ENCODE measurements at places on chromosomes 16 and 17.

DNA sequence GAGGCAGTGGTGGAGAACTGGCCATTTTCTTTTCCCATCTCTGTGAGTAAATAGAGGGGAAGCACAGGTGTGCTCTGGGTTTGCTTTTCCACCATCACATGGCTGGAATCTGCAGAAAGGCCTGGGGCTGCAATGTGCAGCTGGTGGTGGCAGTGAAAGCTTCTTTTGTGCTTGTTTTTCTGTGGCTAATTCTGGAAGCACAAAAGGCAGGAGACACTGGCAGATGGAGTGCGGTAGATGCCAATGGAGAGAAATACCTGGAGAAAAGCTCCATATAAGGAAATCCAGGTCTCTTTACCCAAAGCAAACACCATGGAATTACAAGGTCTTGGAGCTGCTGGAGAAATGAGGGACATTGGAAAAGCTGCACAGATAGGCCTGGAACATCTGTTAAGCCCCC is 146.9 kb downstream of the HAPSTR1 start:
- DNase-seq: no peak

DNA sequence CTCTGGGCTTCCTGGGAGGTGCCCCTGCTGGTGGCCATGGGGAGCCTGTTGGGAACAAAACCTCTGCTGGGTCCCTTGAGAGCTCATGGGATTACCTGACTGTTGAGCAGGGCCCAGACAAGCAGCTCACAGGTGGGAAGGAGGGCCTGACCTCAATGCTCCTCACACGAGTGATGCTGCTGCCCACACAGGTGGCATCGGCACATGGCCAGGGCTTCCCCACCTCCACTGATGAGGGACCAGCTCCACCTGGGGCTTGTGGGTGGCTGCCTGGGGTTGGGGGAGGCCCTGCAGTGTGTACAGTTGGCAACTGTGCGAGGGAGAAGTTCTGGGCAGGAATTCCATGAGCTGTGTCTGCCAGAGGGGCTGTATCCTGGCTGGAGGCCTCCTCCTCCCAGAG is 87.8 kb upstream of the NLRP1 start:
- no peak for DNase-seq

- DNase-seq: no peak
These were observed 16.5 kb upstream of the EEF2K start for GRCh38 chr16:22189473-22190080.

GRCh38 chr17:80323982-80324381 is 63.3 kb downstream of the RNF213 start:
- DNase-seq: no peak

DNA sequence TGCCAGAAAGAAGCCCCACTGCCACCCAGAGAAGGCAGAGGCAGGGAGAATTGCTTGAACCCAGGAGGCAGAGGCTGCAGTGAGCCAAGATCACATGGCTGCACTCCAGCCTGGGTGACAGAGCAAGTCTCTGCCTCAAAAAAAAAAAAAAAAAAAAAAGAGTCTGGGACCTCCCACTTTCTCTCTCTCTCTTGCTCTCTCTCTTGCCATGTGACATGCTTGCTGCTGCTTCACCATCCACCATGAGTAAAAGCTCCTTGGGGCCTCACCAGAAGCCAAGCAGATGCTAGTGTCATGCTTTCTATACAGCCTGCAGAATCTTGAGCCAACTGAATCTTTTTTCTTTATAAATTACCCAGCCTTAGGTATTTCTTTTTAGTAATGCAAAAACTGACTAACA is 21.5 kb upstream of the SRSF1 start:
- no peak for DNase-seq

DNA sequence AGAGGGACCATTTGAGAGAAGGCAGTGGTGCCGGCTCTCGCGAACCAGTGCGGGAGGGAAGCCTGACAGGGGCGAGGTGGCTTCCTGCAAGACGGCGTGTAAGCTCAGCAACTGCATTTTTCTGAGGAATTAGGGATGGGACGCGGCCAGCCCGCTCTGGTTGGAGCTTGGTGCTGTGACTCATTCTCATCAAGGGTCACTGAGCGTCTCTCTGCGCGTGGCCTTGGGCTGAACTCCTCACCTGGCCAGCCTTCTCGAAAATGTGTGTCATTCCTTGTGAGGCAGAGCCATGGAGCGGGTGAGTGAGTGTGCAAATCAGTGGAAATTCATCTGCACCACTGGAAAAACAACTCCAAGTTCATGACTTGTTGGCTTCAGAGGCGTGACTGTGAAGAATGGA is 52.8 kb downstream of the NTN1 start:
- no peak for DNase-seq

DNA sequence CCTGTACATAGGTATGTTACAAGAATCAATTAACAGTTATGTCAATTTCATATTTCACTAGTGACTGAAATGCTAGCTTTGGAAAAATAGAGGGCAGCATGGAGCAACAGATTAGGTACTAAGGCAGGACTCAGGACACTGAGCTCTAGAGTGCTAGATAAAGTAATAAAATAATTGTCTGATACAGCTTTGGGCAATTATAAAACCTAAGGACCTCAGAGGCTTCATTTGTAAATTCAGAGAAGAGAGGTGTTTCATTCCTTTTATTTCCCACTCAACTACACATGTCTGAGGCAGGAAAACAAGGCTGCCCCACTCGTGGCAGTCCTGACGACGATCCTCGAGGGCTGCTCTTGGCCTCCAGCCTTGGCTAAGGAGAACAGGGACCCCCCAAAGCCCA is 81.5 kb downstream of the CA4 start:
- no peak for DNase-seq

GRCh38 chr17:61584866-61585265 is 6.2 kb downstream of the NACA2 start:
- no peak for DNase-seq

- DNase-seq: no peak
These were observed 580.2 kb downstream of the KCNJ18 start for GRCh38 chr17:22272363-22273146.

DNA sequence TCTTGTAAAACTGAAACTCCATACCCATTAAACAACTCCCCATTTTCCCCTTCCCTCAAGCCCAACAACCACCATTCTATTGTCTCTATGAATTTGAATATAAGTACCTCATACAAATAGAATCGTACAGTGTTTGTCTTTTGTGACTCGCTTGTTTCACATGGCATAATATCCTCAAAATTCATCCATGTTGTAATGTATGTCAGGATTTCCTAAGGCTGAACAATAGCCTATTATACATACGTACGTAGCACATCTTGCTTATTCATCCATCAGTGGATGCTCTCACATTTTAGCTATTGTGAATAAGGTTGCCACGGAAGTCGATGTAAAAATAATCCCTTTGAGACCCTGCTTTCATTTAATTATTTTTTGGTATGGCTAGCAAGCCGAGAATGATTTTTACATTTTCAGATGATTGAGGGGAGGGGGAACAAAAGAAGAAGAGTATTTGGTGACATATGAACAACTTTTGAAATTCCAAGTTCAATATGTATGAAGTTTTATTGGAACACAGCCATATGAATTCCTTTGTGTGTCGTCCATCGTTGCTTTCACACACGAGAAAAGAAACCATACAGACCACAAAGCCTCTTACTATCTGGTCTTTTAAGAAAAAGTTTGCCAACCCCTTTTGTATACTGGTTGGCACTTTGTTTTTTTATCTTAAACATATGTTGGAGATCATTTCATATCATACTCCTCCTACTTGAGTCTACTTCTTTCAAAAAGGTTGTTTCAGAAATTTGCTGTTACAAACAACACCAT is 371.2 kb downstream of the NPIPA8 start:
- no peak for DNase-seq

DNA sequence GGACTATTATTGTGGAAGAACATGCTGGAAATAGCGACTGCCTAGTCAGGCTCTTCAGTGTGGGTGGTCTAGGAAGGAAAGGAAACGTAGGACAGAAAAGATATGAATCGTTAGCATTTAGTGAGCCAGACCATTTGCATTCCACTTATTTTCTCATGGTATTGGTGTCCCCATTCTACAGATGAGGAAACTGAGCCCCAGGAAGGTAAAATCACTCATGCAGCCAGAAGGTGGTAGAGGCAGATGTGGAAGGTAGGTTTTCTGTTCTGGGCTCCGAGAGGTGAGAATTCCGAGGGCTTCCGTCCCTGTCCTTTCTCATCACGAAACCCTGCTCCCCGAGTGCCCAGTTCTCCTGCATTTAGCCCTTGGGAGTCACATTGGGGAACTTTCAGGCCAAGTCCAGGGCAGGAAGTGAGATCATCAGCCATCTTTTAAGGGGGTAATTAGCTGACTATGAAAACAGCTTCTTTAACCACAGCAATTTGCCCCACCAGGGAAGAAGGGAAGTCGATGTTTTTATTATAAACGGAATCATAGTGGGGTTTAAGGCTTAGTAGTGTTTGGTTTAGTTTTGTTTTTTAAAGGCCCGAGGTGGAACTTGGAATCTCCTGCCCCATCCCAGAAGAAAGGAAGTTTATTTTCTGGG is 110.7 kb upstream of the IRX3 start:
- DNase-seq: no peak

DNA sequence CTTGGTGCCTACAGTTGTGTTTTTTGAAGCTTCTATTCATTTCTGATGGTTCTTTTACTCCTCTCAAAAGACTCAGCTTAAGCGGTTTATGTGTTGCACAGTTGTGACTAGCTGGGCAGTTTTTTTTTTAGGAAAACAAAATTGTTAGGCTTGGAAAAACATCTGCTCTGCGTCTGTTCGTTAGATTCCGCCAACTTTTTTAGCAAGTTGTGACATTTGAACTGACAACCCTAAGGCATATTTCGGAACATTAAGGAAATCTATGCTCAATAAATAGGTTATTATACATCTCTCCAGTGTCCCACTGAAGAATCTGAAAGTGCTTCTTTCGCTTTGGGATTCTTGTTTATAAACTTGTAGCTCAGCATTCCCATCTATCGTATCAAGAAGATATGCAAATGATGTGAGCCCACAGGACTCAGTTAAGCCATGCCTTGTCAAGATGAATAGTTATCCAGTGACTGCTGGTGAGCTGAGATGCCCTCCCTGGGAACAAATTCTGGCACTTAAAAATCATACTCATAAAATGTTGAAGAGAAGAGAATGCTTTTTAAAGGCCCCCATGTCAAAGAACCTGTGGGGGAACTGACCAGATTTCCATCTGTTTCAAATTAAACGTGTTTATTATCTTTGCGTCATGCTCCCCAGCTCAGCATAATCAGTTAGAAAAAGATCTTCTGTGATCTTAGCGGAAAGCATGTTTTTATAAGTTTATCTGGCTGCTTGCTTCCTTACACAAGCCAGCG is 109.0 kb upstream of the FAM20A start:
- DNase-seq: no peak

- no peak for DNase-seq
These were observed 155.9 kb upstream of the HSBP1 start for GRCh38 chr16:83651871-83652270.

DNA sequence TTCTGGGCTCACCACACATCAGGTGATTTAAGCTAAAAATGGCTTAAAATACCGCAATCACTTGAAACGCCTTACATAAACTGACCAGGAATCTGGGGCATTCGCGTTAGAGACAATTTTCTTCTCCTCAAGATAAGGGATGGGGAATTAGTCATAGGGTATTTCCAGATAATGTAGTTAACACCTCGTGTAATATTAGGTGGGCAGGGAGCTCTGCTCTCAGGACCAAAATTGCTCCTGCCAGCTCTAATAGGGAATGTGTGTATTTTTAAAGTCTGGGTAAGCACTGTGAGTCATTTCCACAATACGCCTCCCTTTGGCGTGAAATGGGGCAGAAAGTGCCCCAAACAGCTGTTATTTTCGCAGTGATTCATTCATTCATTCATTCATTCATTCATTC is 408.6 kb downstream of the MAF start:
- DNase-seq: no peak

DNA sequence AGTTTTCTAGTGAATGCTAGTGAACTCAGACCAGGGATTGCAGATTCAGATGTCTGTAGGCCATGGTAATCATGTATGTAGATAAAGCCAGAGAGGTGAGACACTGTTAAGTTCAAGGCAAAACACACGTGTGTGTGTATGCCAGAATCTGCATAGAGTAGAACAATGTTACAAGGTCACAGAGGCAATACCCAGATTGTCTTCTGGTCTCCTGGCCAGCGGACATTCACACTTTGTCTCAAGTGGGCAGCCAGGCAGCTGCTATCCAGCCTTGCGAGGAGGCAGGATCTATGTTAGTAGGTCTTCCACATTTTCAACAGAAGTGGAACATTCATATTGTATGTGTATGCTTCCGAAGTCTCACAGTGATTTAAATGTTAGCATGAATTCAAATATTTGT is 244.4 kb downstream of the FTO start:
- no peak for DNase-seq

GRCh38 chr16:73713778-73714495 is 582.7 kb upstream of the PSMD7 start:
- no peak for DNase-seq

- no peak for DNase-seq
These were observed 9.0 kb downstream of the HLF start for GRCh38 chr17:55273579-55274354.

GRCh38 chr17:75531721-75532072 is 6.2 kb downstream of the LLGL2 start:
- DNase-seq: no peak

- no peak for DNase-seq
These were observed 5.5 kb downstream of the OR4D1 start for GRCh38 chr17:58153671-58154070.

DNA sequence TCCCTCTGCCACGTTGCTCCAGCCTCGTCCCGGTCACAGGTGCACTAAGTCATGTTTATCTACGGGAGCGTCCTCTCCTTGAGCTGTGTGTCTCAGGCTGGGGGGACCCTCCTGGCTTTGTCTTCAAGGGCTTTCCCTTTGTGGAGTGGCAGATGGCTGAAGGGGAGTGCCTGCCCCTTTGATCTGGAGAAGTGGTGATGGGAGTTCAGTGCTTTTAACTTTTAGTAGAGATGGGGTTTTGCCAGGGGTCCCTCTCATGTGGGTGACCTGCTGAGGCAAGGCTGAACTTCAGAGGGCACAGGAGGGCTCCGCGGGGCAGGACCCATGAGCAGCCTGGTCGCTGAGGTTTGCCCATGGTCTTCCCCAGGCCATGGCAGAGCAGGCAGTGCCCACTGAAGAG is 73.1 kb upstream of the CDC42EP4 start:
- DNase-seq: no peak

DNA sequence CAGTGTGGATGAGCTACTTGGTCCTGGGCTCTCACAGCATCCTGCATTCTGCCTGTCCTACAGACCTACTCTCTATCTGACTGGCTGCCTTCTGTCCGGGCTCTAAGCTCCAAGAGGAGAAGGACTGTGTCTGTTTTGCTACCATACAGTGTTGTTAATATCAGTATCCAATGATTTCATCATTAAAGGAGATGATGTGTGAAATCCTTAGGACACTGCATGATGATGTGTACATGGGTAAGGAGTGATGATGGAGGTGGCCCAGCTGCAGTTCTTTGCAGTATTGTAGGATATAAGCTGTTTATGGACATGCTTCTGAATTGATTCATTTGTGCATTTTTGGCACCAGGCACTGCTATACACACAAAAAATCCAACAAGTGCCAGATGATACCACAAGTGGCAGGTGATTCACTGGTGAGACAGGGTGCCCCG is 536.9 kb upstream of the CDH11 start:
- DNase-seq: no peak

GRCh38 chr16:85610059-85610445 is 3.1 kb upstream of the GSE1 start:
- no peak for DNase-seq

GRCh38 chr17:54063639-54064038 is 240.9 kb downstream of the KIF2B start:
- no peak for DNase-seq
